MG63 (cell line): ENCODE measurements at places on chromosomes 7 and 10.

- no peak for DNase-seq
Measured at GRCh38 chr7:118352867-118353453, 128.5 kb downstream of the ANKRD7 start.

- no peak for DNase-seq
Measured at GRCh38 chr7:143846692-143847091, 55.3 kb downstream of the TCAF1 start.

DNA sequence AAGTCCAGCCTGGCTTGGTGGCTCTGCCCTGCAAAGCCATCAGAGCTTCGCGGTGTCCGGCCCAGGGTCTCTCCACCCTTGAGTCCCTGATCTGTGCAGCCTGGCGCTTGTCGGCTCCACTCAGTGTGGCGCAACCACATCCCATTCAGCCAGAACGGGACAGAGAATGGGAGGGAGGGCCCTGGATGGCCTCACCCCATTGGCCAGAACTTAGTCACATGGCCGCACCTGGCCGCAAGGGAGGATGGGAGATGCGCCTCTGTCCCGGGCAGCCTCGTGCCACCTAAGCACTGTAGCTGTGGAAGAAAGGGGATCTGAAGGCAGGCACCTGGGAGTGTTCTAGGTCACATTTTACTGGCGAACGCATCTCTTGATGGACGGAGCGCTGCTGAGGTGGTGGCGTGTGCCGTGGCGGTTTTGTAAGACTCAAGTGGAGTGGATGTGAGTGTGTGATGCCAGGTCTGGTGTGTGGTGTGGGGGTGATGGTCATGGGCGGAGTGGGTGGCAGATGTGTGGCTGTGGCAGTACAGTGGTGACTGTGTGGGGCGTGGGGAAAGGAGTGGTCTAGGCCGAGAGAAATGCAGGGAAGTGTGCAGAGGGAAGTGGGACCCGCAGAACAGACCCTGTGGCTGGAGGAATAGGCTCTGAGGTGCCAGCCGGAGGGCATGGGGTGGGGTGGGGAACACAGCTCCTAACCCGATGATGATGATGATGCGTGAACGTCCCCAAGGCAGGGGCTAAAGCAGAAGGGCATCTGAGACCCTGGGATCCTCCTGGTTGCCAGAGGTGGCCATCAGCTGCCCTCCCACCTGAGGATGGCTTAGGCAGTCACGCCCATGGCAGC, 19.0 kb downstream of the CLEC2L start:
- DNase-seq: no peak

GRCh38 chr10:126504063-126504760, 115.9 kb upstream of the ADAM12 start:
- peak; percentile 39 for DNase-seq
